ENCODE measurements at places on chromosomes 3 and 15.

DNA sequence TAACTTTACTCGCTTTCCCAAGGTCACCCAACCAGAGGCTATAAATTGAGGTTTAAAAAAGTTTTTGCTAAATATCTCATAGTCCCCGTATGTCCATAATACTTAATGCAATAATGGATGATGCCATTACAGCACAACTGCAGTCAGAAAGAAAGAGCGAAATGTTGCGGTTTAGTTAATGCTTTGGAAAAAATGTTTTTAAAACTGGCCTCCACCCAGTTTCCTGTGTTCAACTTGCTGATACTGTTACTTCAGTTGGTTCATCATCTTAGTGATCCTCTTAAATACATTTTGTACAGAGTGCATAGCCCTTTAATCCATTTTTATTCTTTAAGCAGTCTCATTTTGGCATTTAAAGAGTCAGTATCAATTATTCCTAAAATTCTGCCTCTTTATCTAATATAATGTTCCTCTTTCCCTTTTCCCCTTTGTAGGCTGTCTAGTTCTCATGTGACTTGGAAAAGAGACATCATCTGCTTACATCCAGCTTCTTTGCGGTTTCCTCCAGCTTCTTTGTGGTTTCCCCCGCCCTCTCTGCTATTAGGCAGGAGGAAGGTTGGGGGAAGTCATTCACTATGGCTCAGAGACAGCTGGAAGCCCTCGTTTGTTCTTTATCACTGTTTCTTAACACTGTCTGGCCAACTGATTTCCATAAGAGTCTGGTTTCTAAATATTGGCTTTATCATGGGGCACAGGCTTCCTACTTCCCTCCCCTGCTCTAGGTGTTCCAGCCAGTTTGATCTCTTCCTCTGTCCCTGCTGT is 154.3 kb downstream of the GOLIM4 start:
- DNase-seq, result no peak

- no peak for DNase-seq
These were observed 45.6 kb downstream of the TNFAIP8L3 start for GRCh38 chr15:51049081-51049480.

DNA sequence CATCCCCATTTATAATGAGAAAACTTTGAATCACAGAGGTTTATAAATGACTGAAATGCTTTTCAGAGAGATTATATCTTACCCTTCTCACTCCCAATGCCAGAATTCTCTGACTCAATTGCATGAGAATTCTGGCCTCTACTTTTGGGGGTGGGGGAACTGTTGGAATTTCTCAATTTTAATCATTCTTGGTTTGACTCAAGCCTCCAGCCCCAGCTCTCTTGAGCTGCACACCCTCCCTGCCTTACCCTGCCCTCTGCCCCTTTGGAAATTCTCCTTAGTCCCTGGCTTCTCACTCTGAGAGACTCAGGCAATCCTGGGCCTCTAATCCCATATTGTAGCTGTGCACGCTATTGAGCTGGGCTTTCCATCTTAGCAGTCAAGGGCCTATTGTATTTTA is 44.2 kb downstream of the ZNF589 start:
- no peak for DNase-seq

- DNase-seq, result no peak
These were observed 157.7 kb downstream of the RPLP1 start for GRCh38 chr15:69610277-69610676.

GRCh38 chr3:144033863-144034262 is 62.2 kb downstream of the DIPK2A start:
- DNase-seq, result no peak

DNA sequence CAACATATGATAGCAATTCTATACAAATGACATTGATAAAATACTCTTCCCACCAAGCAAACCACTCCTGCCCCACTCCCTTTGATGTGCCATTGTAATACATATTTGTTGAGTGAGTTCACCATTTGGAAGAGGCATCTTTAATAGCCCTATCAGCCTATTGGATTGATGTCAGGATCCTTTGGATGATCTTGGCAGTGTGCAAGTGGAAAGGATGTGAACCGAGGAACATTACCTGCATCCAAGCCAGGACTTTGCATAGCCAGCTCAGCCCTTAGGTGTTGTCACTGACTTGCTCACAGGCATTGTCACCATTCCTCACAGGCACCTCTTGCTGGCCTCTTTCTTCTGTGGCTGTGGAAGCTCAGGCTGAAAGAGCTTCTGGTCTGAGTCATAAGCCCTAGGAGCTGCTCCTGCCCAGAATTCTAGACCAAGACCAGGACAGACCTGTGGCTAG is 16.5 kb upstream of the TIMP4 start:
- no peak for DNase-seq

DNA sequence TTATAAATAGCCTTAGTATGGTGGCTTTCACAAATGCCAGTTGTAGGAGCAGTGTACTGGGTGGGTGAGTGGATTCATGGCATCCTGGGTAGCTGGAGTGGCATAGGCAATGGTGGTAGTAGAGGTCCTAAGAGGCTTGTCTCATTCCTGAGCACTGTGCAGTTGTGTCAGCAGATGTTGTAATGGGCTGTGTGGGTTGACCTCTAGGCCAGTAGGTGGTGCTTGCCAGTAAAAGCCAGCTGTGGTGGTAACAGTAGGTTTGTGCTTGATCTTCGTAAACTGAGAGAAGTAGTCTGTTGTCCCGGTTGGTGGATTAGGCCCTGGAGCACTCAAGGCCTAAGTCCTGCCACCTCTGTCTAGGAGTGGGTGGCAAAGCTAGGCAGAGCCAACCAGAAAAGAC is 149.7 kb upstream of the SUCLG2 start:
- DNase-seq, result no peak

DNA sequence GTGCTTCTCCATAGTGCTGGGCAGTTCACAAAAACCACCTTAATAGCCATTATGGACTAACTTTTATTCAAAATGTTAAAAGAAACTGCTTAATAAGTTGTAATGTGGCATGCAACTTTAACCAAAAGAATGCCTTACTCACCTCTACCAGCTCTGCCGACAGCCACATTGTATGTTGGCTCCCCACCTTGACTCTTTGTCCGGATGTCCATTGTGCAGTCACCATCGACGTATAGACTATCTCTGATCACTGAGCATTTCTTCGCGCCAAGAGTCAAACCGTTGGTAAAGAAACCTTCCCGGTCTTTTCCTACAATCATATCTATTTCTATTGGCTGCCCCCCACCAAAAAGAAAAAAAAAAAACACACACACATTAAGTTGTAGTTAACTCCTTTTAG is 2.5 kb downstream of the PFN2 start:
- no peak for DNase-seq

DNA sequence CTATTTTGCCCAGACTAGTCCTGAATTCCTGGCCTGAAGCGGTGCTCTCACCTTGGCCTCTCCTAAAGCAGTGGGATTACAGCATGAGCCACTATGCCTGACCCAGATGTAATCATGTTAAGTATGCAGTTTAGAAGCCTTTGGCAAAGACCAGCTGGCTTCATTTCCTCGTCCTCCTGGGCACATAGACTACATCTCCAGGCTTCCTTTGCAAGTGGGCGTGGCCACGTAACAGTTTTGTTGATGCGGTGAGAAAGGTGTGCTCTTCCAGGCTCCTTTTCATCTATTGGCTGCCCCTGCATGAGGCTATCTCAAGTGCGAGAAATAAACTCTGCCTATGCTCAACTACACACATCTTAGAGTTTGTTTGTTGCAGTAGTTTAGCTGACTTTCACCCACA is 13.0 kb downstream of the SV2B start:
- no peak for DNase-seq

- DNase-seq, result no peak
These were observed 16.3 kb downstream of the ZBTB38 start for GRCh38 chr3:141384575-141384974.

DNA sequence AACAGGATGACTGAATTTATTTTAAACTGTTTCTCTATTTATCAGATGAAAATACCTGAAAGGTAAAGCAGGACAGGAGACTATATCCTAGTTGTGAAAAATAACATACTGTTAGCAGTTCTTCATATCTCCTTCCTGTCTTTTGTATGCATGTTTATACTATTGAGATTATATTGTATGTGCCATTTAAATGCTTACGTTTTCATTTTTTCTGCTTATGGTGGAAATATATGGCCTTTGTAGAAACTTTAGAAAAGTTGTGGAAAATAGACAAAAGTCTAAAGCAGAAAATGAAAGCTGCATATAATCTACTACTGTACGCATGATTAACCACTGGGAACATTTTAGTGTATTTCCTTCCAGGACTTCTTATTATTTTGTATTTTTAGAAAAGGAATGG is 2.1 kb upstream of the PPM1L start:
- DNase-seq, result no peak

DNA sequence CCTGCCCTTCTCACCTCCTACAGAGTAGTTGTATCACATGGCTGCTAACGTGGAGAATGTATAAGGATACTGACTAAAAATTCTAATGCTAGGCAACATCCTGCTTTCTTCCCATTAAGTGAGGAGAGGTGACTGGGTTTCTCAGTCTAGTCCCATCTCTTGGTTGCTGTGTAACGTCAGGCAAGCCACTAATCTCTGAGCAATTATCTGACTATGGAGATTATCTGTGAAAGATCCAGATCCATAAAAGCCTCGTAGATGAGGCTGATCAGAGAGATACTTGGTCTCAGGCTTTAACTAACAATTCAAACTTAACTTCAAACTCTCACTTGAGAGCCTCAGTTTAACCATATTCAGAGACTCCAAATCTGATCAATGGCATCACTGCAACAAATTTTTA is 4.7 kb upstream of the RPS17 start:
- DNase-seq, result no peak

DNA sequence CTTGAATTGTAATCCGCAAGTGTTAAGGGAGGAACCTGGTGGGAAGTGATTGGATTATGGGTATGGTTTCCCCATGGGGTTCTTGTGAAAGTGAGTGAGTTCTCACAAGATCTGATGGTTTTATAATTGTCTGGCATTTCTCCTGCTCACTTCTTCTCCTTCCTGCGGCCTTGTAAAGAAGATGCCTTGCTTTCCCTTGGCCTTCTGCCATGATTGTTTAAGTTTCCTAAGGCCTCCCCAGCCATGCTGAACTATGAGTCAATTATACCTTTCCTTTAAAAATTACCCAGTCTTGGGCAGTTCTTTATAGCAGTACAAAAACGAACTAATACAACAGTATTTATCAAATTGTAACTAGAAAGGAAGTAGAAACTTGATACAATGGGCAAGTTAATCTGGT is 31.9 kb downstream of the IFT57 start:
- no peak for DNase-seq

DNA sequence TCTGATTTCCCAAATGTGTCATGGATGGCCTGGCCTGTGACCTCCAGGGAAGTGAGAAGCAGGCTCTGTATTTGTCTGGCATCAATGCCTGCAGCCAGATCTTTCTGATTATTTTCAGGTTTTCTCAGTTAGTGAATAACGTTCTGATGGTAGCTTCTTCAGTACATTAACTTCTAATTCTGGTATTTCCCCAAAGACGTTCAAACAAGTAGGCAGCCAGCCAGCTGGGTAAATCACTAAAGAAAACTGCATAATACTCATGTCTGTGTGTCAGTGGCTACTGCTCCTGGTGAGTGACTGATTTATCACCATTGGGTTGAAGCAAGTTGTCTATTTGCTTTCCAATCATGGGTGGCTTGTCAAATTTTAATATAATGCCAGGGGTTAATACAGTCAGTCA is 162.6 kb upstream of the PFN2 start:
- DNase-seq, result no peak

GRCh38 chr3:15339786-15340215 is 7.4 kb upstream of the SH3BP5 start:
- no peak for DNase-seq

DNA sequence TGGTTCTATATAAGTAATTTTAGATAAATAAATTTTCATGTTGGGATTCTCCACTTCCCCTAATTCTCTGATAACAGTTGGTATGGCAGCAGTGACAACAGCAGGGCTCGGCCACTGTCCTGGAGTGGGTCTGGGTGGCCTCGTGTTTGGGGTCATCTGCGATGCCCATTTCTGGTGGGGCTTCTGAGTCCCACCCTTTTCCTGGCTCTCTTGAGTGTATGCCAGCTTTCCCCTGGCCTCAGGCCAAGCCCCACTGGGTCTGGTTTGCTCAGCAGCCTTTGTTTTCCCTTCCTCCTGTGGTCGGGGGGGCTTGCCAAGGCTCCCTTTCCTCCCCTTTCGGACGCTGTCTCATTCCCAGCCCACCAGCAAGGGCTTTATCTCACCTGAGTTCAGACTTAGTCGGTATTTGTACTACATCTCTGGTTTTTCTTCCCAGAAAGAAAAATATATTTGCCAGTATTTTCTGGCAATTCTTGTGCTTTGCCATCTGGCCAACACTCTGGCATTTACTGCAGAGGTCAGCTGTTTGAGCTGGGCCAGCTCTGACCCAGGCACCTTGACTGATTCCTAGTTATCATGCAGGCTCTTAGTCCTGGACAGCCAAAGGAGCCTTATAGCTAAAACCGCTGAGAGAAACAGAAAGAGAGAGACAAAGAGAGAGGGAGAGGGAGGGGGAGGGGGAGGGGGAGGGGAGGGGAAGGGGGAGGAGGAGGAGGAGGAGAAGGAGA is 35.2 kb downstream of the MYZAP start:
- DNase-seq, result no peak

- DNase-seq, result no peak
These were observed 1.5 kb downstream of the LMLN start for GRCh38 chr3:197961582-197961945.

DNA sequence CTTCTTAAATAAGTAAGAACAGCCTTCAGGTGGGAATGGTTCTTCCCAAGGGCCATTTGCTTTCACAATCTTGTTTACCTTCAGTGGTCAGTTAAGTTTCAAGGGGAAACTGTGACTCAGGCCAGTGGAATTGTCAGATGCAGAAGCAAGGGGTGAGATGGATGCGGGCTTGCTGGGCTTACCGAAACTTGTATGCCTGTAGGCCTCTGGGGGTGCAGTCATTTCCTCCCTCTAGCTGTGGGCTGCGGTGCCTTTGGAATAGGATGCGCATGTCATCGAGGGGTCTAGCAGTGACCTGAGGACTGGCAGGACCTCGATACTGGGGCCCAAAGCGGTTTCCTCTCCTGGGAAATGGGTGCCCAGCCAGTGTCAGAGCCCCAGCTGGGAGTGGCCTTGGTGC is 121.6 kb downstream of the EEFSEC start:
- no peak for DNase-seq

GRCh38 chr3:51706788-51707731 is at the start of gene GRM2:
Gene GRM2, plus strand, starts transcription at chr3:51707068. Its CDS starts 1,916 bp downstream, at chr3:51708984.
- no peak for DNase-seq

GRCh38 chr15:40392986-40393948 is 10.7 kb downstream of the KNSTRN start:
- DNase-seq, result no peak

GRCh38 chr3:150275941-150276340 is 132.2 kb upstream of the TSC22D2 start:
- no peak for DNase-seq

DNA sequence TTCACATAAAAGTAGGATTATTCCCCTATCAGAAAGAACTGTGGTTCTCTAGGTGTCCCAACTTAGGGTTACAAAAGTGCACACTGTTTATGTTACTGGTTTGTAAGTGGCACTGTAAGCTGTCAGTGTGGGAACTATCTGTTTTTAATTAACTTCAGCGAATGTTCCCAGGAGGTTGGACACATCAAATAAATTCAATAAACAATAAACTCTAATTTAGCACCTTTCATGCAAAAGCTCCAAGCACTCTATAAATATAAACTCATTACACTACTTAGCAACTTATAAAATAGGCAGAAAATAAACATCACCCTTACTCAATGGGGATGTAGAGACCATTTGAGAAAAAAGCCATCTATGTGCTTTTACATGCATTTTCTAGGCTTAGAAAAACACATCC is 168.4 kb upstream of the SLC2A2 start:
- DNase-seq, result no peak

Data from GM13977 (cell line).